A549 treated with DMSO at 1 μM for 4 hours (cell line): ENCODE measurements at places on chromosomes 3 and 15. TPM values are rescaled to one million over a fixed set of nuclear protein-coding genes. Genes with fewer than 3 reads are reported as not detected.

SORD gene
- total RNA-seq, result 33.9 to 39.3 TPM (median 36.9 TPM) in 5 replicates

ALPK3 gene
- 0.09 to 0.28 TPM (median 0.11 TPM) in 5 replicates for total RNA-seq

XYLB gene
- 3.0 to 5.7 TPM (median 4.9 TPM) in 5 replicates for total RNA-seq

GOLGA8G gene
- 0.04 TPM in 1 of 5 replicates, not detected in the others for total RNA-seq

SAMD7 gene
- total RNA-seq, result not detected in 5 replicates

OR5K2 gene
- total RNA-seq, result not detected in 5 replicates

CAMK2N2 gene
- 0.90 to 1.7 TPM (median 1.1 TPM) in 5 replicates for total RNA-seq

ELL3 gene
- 0.77 to 1.8 TPM (median 1.6 TPM) in 5 replicates for total RNA-seq

EPHB1 gene
- total RNA-seq, result 0.05 to 0.23 TPM (median 0.11 TPM) in 4 of 5 replicates, not detected in the other

SH2D7 gene
- not detected in 5 replicates for total RNA-seq

THSD4 gene
- 18.0 to 26.1 TPM (median 22.0 TPM) in 5 replicates for total RNA-seq

CACNA2D2 gene
- total RNA-seq, result 0.36 to 0.78 TPM (median 0.42 TPM) in 5 replicates

PPP1R14D gene
- 0.19 to 0.35 TPM (median 0.28 TPM) in 3 of 5 replicates, not detected in the others for total RNA-seq
